ENCODE measurements at places on chromosomes 11 and 22.

DNA sequence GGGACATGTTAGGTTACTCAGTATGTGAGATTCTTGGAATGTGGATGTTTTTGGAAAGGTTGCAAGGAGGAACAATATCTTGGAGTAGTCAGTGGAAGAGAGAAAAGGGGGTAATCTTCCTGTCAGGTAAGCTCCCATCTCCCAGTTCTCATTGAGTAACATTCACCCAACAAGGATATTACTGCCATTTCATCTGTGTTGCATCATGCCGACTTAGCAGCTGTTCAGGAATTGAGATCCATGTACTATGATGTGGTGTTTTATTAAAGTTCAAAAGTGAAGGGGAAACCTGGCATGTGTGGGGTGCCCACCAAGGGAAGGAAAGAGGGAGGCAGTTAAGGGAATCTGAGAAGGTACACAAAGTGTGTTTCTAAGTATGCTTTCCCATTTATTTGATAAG lies 58.4 kb upstream of the RASSF10 start:
- DNase-seq, result peak; percentile 52

- DNase-seq, result no peak
Observed at GRCh38 chr11:130631119-130631518, 182.7 kb downstream of the ADAMTS15 start.

DNA sequence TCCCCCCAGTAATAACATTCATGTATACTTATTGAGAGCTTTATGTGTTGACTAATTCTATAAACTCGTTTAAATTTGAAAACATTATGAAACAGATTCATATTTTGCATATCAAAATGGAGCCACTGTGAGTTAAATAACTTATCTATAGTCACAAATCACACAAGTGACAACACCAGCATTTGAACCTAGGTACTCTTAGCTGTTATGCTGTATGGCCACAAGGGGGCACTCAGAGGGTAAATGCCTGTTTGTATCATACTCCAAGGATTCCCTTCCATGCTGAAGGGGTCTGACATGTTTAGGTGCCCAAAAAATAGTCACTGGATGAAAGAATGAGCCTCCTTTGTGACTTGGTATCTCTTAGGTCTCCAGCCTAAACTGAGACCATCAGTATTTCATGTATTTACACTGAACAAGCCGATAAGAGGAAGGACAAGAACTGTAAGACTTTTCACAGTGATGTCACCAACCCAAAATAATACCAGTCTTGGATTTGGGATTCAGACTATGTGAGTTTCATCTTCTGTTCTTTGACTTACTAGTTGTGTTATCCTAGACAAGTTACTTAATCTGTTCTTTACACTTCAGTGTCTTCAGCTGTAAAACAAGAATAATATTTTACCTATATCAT lies 12.2 kb upstream of the OR52D1 start:
- DNase-seq, result peak; percentile 74

- peak; percentile 47 for DNase-seq
Observed at GRCh38 chr22:31160328-31160978, 471 bp downstream of the RNF185 start.

DNA sequence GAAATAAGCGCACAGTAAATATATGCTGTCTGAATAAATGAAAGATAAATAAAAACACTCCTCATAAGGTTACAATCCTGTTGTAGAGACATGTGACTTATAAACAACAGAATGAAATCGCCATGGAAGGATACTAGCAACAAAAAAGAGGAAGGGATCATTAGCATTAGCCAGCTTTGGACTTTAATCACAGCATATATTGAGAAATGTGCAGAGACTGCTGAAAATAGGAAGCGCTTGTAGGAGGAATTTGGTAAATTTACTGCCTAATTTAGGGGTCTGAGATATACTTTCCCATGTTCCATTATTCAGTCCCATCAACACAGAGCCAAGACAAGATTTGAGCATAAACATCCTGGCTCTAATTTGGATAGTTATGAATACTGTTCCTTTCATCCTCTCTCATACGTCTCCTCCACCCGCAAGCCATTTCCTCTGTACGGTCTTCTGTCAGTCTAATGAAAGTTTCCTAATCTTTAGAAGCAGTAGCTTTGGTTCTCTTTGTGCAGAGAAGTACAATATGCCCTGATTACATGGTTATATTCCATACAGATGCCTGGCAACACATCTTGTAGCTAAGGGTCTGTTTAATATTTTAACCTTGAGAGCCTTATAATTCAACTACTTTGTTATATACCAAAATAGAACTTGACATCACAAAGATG lies 37.1 kb upstream of the AKIP1 start:
- DNase-seq, result no peak

DNA sequence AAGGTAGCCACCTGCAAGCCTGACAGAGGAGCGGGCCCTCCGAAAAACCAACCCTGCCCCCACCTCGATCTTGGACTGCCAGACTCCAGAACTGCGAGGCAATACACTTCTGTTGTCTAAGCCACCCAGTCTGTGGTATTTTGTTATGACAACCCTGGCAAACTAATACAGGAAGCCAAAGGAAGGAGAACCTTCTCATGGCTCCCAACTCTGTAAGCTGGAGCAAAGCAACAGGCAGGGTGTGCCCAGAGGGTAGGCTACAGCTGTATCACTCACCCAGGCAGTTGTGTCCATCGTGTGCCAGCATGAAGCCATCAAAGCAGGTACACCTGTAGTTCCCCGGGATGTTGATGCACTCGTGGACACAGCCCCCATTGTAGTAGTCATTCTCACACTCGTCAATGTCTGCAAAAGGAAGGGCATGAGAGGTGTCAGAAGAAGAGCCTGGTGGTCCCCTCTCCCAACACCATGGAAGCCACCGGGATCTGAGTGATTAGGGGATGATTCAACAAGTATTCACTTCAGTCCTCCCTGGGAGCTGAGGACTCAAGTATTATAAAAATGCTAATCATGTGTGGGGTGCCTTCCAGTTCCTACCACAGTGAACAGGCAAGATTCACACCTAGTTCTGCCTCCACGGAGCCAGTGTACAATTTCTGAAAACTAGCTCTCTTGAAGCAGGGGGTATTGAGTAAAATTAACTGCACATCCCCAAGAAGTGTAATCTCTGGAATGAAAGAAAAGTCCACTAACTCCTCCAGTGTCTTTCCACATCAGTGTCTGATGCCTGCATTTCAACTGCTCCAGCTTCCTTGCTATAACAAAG lies 23.3 kb downstream of the SCUBE1 start:
- no peak for DNase-seq

DNA sequence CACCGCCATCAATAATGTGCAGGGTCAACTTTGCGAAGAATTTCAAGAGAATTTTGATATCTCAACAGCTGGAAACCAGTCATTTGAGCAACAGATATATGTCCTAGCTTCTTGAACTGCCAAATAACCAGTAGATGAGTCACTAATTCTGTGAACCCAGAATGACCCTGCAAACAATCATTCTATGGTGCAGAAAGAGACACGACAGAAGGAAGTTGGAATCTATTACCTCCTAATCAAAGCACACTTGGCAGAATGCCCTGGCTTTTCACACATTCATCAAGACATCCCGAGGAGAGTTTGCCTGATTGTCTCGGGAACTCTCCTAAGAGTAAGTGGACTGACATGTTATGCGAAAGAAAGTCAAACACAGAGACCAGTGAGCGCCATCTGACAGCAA lies 621.1 kb downstream of the OPCML start:
- DNase-seq, result peak; percentile 4

GRCh38 chr11:81959341-81959740 lies 774.3 kb downstream of the FAM181B start:
- no peak for DNase-seq

DNA sequence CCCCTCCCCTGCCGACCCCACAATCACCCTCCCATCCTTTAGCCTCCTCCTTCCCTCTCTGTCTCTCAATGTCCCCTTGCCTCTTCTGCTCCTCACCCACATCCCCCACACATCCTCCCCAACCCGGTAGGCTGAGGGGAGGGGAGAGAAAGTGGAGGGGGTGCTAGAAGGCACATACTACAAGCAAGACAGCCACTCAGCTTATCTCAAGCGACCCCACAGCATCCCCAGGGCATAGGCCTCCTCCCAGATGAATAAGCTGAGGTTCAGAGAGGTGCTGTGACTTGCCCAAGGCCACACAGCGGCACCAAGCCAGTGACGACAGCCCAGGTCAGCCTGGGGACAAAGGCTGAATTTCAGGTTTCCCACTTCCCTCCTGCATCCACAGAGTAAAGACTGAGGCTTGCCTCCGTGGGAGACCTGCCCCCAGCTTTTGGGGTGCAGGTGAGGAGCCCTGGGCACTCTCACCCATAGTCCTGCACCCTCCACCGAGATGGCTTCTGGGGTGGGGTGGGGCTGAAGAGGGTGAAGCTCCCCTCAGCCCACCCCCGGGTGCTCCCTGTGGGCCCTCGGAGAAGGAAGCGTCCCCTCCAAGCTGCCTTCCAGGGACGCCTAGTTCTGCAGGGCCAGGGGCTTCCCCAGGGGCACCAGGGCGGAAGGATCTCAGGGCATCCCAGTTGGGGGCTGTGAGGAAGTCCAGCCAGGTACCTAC lies 511 bp downstream of the RAC2 start:
- peak; percentile 13 for DNase-seq

- DNase-seq, result peak; percentile 99
Observed at GRCh38 chr11:68780829-68781228, 29.5 kb upstream of the TESMIN start.

GRCh38 chr11:86673872-86674750 lies 1.7 kb upstream of the ME3 start:
- no peak for DNase-seq

GRCh38 chr11:57527056-57527631 lies 3.4 kb downstream of the TIMM10 start:
- DNase-seq, result peak; percentile 82

DNA sequence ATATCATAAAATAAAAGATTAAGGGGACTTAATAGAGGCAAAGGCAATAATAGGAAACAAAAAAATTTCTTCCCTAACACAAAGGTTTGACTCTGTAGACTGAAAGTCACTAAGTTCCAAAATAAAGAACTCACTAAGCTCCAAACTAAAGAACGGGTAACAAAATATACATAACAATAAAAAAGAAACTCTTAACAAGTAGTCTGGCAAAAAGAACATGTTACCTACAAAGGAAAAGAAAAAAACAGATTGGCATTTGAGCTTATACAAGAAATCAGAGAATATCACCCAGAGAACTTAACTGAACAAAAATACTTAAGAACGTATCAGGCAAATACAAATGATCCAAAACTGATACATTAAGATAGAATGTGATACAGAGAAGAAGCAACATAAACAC lies 7.5 kb downstream of the ARHGAP32 start:
- no peak for DNase-seq

GRCh38 chr22:43465291-43466015 lies 53.6 kb downstream of the MPPED1 start:
- no peak for DNase-seq

- DNase-seq, result no peak
Observed at GRCh38 chr11:1668911-1669473, 28.0 kb upstream of the KRTAP5-6 start.

DNA sequence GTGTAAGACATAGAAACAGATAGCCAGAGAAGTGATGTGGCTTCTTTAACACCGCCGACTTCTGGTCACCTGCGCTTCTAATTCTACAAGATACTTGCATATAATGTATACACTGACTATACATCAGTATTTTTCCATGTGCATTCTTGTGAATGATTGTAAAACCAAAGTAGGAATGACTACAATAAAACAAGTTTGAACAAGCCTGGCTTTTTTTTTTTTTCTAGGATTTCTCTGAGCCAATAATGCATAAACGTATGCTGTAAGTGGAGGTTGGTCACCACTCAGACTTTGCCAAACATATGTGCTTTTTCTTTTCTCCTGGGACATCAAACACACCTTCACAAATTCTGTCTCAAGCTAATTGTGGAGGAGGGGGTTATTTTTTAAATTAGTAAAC lies 237.8 kb upstream of the KIRREL3 start:
- DNase-seq, result no peak

- DNase-seq, result no peak
Observed at GRCh38 chr22:45399712-45400445, 13.5 kb downstream of the SMC1B start.

GRCh38 chr22:33440756-33441155 lies 382.6 kb upstream of the SYN3 start:
- DNase-seq, result no peak

DNA sequence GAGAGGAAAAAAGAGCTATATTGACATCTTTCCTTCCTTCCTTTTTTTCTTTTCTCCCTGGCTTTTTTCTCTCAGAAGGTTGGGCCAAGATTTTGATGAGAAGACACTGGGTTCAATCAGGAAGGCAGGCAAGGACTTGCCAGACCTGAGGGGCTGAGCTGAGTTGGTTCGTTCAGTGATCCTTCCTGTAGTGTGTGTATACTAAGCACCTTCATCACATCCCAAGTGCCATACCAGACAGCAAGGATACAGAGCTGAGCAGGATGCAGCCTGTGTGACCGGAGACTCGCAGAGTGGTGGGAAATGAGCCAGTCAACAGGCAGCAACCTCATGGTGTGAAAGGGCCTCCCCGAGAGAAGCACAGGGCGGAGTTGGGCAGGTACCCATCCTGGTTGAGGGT lies 95.5 kb downstream of the SPON1 start:
- DNase-seq, result no peak

- DNase-seq, result no peak
Observed at GRCh38 chr22:25113316-25113721, 86.3 kb upstream of the CRYBB3 start.

DNA sequence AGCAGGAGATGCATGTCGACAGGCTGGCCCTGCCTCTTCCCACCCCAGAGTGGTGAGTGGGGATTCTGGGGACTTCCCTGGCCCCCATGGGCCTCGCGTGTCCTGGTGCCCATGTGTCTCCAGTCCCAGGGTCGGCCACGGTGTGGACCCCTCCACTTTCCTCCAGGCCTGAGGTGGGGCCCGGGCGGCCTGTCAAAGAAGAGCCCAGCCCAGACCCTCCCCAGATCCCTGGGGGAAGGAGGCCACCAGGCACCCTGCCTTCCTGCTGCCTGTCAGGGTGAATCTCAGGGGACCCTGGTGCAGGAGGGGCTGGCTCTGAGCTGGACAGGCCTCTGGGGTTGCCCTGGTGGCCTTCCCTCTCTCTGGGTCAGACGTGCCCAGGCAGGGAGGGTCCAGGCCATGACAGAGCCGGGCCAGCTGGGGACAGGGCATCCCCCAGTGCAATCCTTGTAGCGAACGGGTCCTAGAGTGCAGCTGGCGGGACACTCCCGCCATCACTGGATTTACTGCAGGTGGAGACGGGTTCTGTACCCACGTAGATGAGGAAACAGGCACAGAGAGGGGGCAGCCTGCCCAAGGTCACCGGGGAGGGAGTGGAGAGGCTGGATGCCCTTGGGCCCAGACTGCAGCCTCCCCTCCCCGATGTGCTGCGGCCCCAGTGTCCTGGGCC lies 13.5 kb upstream of the MUC6 start:
- no peak for DNase-seq

DNA sequence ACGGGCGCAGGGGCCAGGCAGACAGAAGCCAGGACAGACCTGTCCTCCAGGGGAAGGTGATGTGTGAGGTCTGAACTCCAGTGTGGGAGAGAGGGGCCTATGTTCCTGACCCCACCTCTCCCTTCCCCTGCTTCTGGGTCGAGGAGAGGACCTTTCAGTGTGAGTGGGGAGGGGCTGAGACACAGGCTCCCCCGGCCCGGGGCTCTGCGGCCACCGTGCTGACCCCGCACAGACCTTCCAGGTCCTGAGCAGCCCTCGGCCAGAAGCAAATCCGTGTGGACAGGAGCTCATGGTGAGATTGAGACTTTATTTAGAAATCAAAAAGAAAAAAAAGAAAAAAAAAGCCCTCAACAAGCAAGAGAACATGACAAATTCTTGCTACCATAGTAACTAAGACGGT lies 680.5 kb downstream of the BRD1 start:
- no peak for DNase-seq
